NCI-H1092 treated with DMSO at 0.1 percent for 48 hours (cell line): ENCODE measurements at places on chromosomes 5 and 9.

DNA sequence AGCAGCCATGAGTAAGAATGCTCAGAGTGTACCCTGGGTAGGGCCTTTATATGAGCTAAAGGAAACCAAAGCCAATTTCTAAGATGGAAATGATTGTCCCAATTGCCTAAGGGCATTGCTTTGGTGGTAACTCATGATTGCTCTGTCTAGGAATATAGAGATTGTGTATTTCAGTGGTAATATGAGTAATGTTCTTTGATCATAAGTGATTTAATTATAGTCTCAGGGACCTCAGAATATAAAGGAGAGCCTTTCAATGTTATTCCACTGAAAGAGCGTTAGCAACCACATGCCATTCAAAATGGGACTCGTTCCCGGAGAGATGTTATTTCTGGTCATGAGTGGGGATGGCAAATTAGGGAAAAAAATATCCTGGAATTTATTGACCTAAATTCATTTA is 340.5 kb downstream of the ARHGEF28 start:
- DNase-seq: no peak

DNA sequence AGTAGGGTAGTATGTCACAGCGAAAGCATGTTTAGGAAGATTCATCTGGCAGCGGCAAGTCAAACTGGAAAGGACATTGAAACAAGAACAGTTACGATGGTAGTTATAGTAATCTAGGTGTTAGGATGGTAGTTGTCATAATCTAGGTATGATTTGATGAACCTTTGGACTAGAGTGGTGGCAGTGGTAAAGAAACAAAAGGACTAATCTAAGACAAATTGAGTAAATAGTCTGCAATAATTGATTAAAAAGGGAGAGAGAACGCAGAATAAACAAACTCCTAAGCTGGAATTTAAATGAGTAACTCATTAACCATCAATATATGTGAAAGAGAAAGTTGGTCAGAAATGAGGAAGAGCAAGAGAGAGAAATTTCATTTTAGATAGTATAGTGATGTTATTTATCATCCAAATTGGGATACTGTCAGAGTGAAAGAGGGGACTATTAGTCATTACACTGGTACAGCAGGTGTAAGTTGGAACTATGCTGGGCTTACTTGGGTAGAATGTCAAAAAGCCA is 56.8 kb downstream of the MTREX start:
- no peak for DNase-seq

DNA sequence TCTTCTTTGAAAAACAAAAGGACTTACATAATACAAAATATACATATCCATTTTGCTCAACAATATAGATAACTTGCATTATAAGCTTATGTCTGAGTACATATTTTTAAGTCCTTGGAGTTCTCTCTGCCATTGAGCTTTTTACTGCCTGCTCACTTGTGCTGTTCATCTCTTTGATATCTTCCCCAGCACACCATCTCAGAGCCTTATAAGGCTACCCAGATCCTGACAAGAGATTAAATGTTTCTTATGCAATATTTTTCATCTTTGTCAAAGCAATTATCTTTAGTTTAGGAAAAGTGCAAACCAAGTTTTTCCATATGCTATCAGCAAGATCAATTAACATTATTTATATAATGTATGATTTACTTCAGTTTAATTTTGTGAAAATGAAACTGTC is 60.7 kb upstream of the ITGA1 start:
- no peak for DNase-seq

GRCh38 chr9:107922260-107922659 is 432.7 kb upstream of the KLF4 start:
- no peak for DNase-seq

- no peak for DNase-seq
Measured at GRCh38 chr5:2001300-2001699, 118.6 kb upstream of the IRX4 start.

DNA sequence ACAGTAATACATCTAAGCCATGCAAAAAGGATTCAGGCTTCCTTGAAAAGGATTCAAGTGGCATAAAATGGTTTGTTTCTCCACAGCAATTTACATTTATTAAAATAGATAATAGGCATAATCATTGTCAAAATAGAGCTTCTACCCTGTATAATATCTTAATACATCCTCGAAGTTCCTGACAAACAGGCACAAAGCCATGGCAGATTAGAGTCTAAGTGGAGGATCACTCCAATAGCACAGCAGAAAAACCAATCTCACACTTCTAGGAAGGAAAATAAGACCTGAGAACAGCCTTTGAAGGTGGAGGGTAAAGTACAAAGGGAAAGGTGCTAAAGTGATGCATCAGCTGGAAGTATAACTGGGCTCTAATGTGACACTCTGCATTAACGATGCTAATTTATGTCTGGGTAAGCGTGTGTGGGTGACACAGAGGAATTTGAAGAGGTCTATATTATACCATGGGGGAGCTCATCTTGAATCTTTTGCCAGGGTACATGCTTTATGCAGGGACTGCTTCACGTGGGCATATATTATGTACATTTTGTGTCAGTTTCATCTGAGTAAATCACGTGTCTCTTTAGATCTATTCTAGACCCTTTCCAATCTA is 28.8 kb downstream of the PPP2R2B start:
- DNase-seq: no peak

GRCh38 chr9:33459115-33459514 is 11.7 kb upstream of the AQP3 start:
- no peak for DNase-seq
